GM13977 (cell line): ENCODE measurements at places on chromosomes 4 and X.

DNA sequence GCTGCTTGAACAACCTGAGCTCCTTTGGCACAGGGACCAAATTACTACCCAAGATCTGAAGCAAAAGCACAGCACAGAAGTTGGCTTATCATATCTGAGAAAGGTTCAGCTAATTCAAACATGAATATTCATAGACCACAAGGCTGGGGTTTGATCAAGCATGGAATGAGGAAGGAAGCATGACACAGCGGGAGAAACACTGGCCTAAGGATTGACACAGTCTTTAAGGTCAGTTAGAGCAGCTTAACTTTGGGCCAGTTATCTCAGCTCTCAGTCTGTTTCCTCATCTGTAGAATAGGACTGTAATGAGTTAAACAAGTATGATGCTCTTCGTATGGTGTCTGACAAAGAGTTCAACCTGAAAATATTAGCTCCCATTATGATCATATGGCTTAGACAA is 88.5 kb upstream of the CBR4 start:
- DNase-seq = peak; percentile 34

- no peak for DNase-seq
Observed at GRCh38 chrX:1584237-1585011, 7.0 kb upstream of the AKAP17A start.

- DNase-seq = no peak
Observed at GRCh38 chr4:109557433-109557832, 2.6 kb upstream of the MCUB start.

DNA sequence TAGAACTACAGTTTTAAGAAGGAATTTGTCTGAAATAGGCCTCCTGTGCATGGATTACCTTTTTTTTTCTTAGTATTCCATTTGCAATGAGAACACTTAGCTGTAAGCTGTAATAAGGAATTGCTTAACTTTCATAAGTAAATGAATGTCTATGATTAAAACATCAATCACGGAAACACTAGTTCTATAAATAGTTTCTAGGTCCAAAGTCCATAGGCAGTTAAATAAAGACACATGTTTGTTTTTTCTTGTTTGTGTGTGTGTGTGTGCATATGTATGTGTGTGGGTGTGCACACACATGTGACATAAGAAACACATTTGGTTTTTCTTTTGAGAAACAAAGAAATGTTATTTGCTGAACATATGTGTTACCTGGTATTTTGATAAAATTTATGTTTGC is 11.2 kb downstream of the GPRIN3 start:
- no peak for DNase-seq

DNA sequence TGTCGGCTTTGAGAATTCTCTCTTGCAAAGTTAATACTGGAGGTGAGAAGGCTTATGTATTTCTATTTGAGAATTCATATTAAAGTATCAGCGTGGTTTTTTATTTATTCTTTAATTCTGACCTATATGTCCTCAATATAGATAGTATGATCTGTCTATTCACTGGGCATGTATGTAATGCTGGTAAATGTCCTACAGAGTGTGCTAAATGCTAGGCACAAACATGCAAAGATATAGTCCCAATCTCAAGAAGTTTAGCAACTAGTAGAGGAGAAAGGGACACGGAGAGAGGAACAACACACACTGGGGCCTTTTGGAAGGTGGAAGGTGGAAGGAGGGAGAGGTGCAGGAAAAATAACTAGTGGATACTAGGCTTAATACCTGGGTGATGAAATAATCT is 11.0 kb upstream of the BMPR1B start:
- no peak for DNase-seq

DNA sequence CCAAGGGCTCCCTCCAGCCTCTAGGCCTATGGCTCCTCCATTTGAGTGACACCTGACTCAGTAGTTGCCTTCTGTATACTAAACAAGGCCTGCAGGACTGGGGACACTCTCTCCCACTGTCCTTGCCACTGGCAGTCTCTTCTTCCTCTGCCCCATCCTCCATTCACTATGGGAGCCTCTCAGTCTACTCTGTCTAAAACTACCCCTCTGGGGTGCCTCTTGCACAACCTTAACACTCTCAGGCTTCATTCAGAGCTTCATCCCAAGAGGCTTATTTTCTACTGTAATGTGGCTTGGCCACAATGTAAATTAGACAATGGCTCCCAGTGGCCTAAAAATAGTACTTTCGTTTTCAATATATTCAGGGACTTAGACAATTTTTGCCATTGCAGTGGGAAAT is 133.0 kb downstream of the ZC4H2 start:
- no peak for DNase-seq
